ENCODE measurements at places on chromosomes 3 and 15.

GRCh38 chr15:73924171-73924921 lies 1.9 kb upstream of the LOXL1 start:
- peak; percentile 86 for DNase-seq

GRCh38 chr3:185900228-185900627 lies 37.6 kb downstream of the TRA2B start:
- DNase-seq, result peak; percentile 82

- DNase-seq, result no peak
Observed at GRCh38 chr3:12363397-12364195, 74.7 kb downstream of the PPARG start.

- no peak for DNase-seq
Observed at GRCh38 chr15:65512189-65512588, 5.3 kb downstream of the DPP8 start.

DNA sequence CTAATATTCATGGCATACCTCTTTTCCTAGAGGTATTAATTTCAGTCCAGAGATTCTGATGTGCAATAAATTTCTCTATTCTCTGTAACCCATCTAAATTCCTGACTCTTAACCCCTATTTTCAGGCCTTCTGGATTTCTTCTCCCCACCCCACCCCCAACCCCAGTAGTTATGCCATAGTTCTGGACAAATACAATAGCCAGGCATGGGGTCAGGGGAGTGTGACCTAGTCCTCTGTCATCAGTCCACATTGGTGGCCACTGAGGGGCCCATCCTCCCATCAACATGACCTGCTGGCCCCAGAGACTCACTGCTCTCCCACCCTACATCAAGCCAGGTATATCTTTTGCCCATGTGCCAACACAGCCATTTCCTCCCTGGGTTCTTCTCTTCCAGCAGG lies 3.8 kb upstream of the LIPC start:
- no peak for DNase-seq

GRCh38 chr15:67174864-67175573 lies 79.4 kb downstream of the AAGAB start:
- DNase-seq, result no peak

GRCh38 chr3:129036222-129037092 lies 24.1 kb upstream of the GP9 start:
- DNase-seq, result no peak

- no peak for DNase-seq
Observed at GRCh38 chr3:186254676-186255650, 107.1 kb downstream of the DGKG start.

DNA sequence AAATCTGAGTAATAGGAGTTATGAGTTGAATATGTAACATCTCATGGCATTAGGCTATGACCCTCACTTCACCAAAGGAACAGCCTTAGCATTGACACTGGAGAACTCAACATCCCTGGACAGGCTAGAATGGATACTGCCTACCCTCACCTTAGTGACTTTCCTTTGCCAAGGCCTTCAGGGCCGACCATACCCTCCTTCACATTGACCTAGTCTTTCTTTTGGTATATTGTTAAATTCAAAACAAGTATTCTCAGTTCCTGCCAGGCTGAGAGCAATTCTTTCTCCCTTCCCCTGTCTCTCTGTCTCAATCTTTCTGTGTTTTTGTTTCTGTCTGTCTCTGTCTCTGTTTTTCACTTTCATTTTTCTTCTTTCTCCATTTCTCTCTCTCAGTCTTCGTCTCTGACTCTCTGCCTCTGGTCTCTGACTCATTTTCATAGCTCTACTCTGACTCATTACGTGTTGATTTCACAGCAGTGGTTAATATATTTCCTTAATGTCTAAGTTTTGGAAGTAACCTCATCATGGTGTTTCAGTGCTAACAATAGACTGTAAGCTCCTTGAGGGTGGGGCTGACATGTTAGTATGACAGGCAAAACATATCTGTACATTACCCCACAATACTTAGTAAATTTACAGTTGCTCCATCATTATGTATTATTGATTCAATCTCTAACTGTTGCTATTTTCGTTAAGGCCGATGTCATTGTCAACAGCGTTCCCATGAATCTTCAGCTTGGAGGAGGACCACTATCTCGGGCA lies 32.5 kb downstream of the PARP15 start:
- peak; percentile 4 for DNase-seq

DNA sequence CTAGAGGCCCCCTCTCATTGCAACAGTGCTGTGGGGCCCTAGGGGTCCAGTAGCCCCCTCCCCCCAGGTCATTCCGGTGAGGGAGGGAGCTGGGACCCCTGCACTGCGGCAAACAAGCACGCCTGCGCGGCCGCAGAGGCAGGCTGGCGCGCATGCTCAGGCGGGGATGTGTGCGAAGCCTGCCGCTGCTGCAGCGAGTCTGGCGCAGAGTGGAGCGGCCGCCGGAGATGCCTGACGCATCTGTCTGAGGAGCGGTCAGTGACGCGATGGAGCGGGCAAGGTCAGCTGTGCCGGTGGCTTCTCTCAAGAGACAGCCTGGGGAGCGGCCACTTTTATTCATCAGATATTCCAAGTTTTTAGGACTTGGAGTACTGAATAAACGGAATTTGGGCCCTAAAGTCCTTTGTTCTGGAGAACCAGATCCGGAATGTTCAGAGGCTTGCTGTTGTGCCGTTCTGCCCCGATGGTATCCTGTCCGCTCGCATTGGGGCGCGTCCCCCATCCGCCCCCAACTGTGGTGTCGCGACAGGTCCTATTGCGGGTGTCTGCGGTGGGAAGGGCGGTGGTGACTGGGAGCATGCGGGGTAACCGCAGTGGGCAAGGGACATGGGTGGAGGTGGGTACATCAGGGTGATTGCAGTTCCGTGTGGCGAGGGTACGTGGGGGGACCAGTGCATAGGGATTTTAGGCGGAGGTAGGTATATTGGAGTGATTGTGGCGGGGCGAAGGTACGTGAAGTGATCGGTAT lies at the start of the genes SNRPN and SNURF:
TSS of gene SNRPN (plus strand) at position 205 of the 748 bp plus-strand sequence. CDS start 19,467 bp downstream, outside the sequence.
TSS of gene SNURF (plus strand) at position 205 of the 748 bp plus-strand sequence. CDS start at position 267, 62 bp downstream.
- DNase-seq, result peak; percentile 19

- no peak for DNase-seq
Observed at GRCh38 chr15:36172955-36173354, 406.5 kb upstream of the CDIN1 start.

DNA sequence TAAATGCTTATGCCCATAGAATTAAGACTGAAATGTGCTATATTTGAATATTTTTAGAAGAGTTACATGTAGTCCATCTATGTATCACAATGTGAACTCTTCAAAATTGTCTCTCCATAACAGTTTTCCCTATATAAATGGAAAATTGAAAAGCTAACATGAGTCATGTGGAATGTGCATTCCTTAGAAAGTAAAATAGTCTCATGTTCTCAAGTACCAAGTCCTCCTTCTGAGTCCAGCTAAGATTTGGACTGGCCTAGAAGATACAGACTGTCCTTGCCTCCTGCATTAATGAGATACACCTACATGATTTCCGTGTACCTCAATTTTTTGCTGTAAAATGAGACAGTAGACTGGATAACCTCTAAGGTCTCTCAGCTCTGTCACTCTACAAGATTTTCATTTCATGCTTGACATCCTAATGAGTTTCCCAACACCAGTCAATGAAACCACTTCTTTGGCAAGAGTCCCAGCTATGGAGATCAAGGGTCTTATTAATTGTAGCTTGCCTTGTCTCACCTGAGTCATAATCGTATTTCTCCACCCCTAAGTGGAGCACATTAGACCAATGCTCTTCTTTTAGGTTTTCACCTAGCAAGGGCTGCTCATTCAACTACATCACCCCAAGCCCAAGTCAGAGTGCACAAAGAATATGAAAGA lies 350.6 kb upstream of the IL12A start:
- DNase-seq, result no peak

GRCh38 chr3:185585518-185585858 lies 607 bp upstream of the SENP2 start:
- no peak for DNase-seq

GRCh38 chr3:193548406-193548805 lies 6.3 kb downstream of the ATP13A4 start:
- no peak for DNase-seq

DNA sequence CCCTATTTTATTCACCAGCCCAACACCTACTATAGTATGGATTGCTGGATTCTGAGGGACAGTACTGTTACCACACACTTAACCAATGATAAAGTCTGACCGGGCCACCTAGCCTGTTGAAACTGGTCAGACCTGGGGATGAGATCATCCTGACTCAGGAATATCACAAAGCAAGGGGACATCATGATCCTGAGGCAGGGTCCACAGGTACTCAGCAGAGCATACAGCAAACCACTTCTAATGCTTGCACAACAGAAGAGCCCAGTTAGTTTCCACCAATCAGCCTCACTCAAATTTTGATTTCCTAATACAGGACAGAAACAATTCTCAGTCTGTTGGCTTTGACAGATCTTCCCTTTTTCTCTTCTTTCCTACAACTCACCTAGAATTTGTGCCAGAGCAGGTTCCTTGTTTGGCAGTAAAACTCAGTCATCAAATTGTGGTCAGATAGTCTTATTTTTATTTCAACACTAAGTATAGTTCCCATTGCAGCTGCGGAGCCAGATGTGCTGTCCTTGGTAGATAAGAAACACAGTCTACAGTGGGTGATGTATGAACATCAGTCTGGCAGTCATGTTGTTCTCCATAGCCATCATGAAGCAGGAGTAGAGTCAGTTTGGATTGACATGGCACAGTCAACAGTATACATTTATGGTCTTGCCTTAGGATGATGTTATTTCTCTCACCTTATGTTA lies 90.1 kb upstream of the PRR23C start:
- no peak for DNase-seq

DNA sequence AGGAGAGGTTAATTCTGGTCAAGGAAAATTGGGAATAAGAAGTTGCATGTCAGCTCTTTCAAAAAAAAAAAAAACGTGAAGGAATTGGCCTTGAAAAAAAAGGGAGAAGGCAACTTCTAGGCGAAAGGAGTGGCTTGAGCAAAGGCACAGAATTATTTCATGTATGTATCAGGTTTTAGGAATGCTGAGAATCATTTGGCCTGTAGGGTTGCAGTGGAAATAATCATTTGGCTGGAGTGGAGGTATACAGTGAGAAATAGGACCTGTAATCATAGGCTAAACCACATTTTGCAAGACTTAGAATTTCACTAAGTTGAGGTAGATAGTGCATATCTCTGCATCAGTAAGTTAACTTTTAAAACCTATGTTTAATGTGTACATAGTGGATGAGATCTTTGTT lies 54.9 kb downstream of the EPHA6 start:
- DNase-seq, result no peak

DNA sequence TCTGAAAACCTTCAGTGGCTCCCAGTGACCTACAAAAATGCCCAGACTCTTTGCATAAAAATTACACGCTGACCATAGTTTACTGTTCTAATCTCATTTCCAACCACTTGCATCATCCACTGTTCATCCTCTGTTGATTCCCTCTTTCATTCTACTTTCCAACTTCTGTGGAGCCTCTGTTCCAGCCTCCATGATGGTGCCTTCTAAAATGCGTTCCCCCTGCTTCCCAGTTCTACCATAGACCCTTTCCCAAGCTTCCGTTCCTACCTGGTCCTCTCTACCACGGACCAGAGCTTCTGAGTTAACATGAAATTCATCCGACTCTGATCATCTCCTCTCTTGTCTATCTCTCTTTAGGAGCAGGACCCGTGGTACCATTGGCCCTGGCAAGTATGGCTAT lies 127.0 kb downstream of the THSD4 start:
- DNase-seq, result no peak

DNA sequence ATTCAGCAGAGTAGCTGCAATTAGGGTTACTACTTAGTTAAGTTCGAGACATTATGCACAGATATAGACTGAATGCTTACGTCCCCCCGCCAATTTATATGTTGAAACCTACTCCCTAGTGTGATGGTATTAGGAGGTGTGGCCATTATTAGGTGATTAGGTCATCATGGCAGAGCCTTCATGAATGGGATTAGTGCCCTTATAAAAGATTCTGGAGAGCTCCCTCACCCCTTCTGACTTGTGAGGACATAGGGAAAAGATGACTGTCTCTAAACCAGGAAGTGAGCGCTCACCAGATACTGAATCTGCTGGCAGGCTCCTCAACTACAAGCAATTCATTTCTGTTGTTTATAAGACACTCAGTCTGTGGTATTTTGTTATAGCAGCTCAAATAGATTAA lies 25.6 kb upstream of the TEX9 start:
- DNase-seq, result no peak

GRCh38 chr3:45841420-45841756 lies 531 bp downstream of the LZTFL1 start:
- DNase-seq, result no peak

DNA sequence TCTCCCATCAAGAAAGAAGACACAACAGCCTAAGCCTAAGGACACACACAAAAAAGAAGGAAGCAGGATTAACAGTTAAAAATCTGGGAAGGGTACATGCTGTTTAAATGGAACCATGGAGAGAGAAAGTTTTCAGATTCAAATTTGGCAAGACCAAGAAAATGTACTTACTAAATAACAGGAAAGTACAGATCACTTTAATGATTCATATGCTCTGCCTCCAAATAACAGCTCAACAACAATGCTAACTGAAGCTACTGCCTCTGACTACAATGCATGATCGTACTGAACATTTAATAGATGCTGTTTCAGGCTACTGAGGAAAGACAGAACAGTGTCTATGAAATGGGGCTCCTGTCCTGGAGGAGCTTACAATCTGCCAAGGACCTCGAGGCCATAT lies 8.4 kb upstream of the NMB start:
- no peak for DNase-seq

Measured in amniotic stem cell (primary cell).